ENCODE measurements at places on chromosomes 2 and 18.

- no peak for DNase-seq
Measured at GRCh38 chr2:85695121-85695520, 963 bp downstream of the GNLY start.

DNA sequence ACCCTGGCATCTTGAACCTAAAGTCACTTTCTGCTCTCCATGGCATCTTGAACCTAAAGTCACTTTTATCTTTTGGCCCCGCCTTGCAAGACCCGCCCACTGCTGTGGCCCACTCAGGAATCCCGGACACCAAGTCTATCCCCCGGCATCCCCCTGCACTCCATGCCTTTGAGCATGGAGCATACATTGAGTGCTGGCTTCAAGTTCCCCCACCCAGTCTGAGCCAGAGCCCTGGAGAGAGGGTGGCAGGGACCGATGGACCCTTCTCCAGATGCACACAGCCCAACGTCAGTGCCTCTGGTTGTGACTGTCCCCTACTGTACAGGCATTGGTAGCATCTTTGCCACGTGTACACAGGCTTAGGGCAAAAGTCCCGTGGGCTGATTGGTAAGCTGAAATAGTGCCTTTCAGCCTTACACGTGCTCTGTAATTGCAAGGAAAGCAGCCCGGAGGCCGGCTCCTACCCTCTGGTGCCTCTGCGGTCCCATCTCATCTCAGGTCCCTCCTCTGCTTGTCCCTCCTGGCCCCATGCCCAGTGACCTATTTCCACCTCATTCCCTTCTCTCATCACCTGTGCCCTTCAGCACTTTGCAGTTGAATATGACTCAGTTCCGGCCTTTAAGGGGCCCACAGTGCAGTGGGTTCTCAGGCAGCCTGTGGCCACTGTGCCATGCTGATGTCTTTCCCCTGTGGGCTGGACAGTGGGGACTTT is 154.0 kb downstream of the INHBB start:
- no peak for DNase-seq

DNA sequence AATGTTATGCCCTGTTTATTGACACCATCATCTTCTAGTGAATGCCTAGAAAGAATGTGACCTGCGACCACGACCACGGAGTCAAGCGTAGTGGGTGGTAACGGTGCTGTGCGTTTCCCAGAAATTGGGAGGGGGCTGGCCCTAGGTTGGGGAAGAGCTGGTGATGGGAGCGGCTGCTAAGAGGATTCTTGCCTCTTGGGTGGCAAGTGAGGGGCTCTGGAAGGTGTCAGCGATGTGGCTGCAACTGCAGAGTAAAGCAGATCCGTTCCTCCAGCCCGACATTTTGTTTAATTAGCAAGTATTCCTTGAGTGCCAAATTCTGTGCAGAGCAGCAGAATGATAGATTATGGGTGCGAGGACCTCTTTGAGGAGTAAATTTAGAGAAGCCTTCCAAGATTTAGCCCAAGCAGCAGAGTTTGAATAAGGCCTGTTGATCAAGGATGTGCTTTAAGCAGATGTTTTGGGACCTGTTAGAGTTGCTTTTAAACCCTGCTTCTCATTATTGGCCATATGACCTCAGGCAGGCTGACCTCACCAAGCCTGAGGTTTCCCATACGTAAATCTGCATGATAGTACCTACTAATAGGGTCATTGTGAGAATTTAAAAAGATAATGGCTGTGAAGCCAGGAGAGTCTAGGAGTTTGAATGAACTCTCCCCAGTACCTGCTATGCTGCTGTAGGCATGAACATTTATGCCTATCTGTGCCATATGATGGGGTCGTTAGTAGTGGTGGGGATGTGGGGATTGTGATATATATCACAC is 287.7 kb downstream of the PTGR3 start:
- no peak for DNase-seq

GRCh38 chr2:51624995-51625394 is 593.1 kb upstream of the NRXN1 start:
- no peak for DNase-seq

DNA sequence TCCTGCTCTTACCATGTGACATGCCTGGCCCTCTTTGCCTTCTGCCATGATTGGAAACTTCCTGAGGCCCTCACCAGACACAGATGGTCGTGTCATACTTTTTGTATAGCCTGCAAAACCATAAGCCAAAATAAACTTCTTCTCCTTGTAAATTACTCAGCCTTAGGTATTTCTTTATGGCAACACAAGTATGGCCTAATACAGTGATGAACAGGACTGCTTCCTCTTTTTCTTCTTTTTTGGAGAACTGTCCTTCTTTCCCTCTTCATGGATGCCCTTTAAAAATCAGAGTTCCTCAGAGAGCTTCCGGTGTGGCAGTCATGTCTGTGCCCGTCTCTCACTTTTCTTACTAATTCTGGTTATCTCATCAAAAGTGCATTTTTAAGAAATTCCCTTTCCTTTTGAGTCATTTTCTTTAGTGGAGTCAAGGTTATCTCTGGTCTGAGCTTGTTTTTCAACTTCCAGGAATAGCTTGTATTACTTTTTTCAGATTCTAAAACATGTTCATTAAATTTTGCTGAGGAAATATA is 9.2 kb upstream of the IL1A start:
- DNase-seq, result no peak

GRCh38 chr2:231646476-231646875 is 53.8 kb downstream of the TEX44 start:
- DNase-seq, result no peak

Measured in C1 segment of cervical spinal cord (tissue), 14 donors.